ENCODE measurements at places on chromosomes 13 and 19. TPM values are rescaled to one million over a fixed set of nuclear protein-coding genes. Genes with fewer than 3 reads are reported as not detected.
A peak's percentile ranks its signal among the peaks of the same experiment; 100 is the strongest.

DNA sequence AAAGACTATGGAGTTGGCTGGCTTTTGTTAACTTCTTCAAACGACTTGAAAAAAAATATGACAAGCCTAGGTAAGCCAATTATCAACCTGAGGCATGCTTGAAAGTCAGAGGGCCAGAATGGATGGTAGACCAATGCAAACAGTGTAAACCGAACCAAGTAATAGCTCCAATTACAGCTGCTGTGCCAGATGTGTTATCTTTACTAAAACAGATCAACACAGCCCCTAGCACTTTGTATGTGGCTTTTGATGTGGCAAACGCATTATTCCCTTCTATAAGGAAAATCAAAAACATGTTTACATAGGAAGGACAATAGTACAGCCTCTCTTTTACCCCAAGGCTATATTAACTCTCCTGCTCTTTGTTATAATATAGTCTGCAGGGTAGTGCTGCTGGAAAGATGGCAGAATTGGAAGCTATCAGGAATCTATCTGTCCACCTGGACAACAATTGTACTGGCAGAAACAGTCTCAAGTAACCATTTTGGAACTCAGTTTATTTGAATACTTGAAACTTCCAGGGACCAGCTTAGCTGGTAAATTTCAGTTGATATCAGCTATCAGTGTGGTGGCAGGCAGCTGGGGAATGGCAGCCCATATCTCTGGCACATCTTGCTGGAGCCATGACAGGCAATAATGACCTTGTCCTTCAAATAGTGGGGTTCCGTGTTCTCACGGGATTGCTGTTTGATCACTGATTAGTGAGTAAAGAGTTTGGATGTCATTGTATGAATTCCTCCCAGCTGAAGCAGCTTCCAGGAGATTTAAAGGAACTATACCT lies 144.4 kb upstream of the WASF3 start:
- H3K4me1 ChIP-seq, result no peaks in the 10 kb centered on the region
- H3K27me3 ChIP-seq, result no peaks in the 10 kb centered on the region

DNA sequence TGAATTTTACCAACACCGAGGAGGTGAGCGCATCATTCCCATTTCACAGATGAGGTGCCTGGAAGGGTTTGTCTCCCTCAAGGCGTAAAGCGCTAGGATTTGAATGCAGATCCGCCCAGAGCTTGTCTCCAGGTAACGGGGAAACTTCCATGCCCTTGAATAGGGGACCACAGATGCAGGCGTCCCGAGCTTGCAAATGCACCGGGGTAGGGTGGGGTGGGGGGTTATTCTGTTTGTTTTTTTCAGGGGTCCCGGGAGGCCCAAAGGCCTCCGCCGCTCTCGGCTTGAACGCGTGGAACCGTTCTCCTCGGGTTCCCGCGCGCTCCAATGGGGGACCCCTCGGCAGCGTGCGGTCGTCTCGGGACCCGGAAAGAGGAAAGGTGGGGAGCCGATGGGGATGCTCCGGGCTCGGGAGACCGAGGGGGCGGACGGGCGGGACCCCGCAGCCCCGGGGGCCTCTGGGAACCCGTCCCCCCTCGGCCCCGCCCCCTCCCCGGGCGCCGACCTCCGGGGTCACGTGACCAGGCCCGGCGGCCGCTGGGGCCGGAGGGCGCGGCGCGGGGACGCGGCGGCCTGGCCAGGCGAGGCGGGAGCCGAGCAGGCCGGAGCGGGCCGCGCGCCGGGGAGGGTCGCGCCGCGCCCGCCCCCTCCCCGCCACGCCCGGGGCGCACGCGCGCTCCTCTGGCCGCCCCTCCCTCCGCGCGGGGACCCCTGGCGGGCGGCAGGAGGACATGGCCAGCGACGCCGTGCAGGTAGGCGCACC lies at the start of gene PKN1:
PKN1 (plus strand) TSS at position 516 of the 763 bp plus-strand sequence; CDS start at position 732, 216 bp downstream.
- peak within 1 kb of the TSS; percentile 38 for H3K27ac ChIP-seq
- no peak for DNase-seq
- peaks cover 18% of the 10 kb centered on the region for H3K36me3 ChIP-seq
- peak within 1 kb of the TSS; percentile 71 for H3K4me3 ChIP-seq

- no peak overlapping the region for H3K27ac ChIP-seq
- H3K4me3 ChIP-seq, result no peak overlapping the region
- no peaks in the 10 kb centered on the region for H3K27me3 ChIP-seq
- no peak for DNase-seq
These were observed 9.8 kb downstream of the MVB12A start for GRCh38 chr19:17429641-17430113.

- no peaks in the 10 kb centered on the region for H3K27me3 ChIP-seq
- no peaks in the 10 kb centered on the region for H3K4me1 ChIP-seq
- no peak for DNase-seq
- no peaks in the 10 kb centered on the region for H3K36me3 ChIP-seq
- H3K27ac ChIP-seq, result no peak overlapping the region
These were observed 578.5 kb downstream of the EFNB2 start for GRCh38 chr13:105956921-105957320.

The ATXN8OS gene
- not detected for total RNA-seq

The CGB8 gene
- total RNA-seq, result 0.61 TPM

The LTBP4 gene
- total RNA-seq, result 23.7 TPM
